IMR-90 (cell line): ENCODE measurements at places on chromosomes 1 and 21. TPM values are rescaled to one million over a fixed set of nuclear protein-coding genes. Genes with fewer than 3 reads are reported as not detected.

- H3K27ac ChIP-seq, result no peak overlapping the region
- peaks cover 3% of the 10 kb centered on the region; the same call in 1 of the 2 replicates for H3K4me1 ChIP-seq
- DNase-seq, result no peak
- no peak overlapping the region for H3K4me3 ChIP-seq
- no peaks in the 10 kb centered on the region for H3K36me3 ChIP-seq
These were observed 53.5 kb downstream of the ST3GAL3 start for GRCh38 chr1:43760745-43761317.

CYYR1 gene
- not detected in 2 replicates for total RNA-seq

DNA sequence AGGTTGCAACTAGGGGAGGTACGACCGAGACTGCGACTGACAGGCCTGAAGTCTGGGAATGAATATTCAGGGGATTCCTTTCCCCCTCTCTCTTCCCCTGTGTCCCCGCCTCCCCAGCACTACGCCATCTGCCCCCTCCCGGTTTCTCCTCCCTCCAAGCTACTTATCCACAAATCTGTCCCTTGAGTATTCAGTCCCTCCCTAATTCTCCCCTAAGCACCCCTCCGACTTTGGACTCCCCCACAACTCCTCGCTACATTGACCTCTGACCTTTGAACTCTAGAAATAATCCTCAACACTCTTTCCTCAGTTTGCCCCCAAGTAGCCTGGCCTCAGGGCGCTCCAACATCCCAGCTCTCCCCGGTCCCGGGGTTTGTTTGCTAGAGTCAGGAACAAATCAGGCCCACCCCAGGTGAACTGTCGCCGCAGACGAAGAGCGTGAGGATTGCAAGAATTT is 393 bp downstream of the LYSMD1 start:
- peak overlapping the region; percentile 65 for H3K4me3 ChIP-seq
- no peaks in the 10 kb centered on the region for H3K27me3 ChIP-seq
- peak overlapping the region; percentile 78 for H3K27ac ChIP-seq
- H3K36me3 ChIP-seq, result peaks cover 23% of the 10 kb centered on the region

DNA sequence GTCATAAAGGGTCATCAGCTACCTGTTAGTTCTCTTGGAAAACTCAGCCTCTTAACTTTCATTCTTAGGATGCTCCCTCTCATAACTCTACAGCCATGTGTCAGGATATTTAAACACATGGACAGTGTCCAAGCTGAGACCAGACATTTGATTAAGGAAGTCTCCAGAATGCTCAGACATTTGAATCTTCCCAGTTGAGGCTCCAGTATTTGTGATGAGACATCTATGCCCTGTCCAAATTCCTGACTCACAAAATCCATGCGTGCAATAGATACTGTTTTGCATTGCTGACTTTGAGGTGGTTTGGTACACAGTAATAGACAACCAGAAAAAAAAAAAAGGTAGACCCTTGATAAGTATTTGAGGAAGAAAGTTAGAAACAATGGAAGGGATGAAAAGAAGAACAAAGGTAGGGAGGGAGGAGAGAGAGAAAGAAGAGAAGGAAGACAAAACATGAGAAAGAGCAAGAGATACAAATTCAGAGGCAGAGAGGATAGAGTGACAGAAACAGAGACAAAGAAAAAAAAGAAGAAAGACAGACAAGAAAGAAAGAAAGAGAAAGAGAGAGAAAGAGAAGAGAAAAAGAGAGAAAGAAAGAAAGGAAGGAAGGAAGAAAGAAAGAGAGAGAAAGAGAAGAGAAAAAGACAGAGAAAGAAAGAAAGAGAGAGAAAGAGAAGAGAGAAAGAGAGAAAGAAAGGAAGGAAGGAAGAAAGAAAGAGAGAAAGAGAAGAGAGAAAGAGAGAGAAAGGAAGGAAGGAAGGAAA is 275.5 kb upstream of the PRMT6 start:
- no peak overlapping the region for H3K27ac ChIP-seq
- no peak overlapping the region for H3K4me3 ChIP-seq
- no peaks in the 10 kb centered on the region for H3K27me3 ChIP-seq
- no peaks in the 10 kb centered on the region for H3K36me3 ChIP-seq

DNA sequence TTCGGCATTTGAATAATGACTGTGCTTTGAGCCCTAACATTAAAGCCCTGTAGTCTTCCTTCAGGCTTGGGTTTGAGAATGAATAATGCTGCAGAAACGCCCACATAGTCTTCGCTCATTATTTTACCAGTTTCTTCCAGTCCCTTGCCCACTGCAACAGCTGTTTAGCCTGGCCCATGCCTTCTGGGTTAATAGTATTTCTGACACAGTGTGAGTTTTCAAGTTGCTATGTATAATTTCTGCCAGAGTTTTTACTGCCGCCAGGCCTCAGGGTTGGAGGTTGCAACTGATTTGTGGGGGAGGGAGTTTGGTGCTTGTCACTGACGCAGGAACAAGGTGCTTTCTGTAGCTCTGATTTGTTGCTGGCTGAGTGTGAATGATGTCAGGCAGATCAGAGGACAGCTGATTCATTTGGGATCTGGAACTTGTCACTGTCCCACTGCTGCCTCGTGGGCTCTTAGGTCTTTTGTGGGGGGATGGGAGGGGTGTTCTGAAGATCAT is 109.8 kb downstream of the MAST2 start:
- no peak overlapping the region for H3K4me3 ChIP-seq
- H3K4me1 ChIP-seq, result peaks cover 10% of the 10 kb centered on the region
- H3K36me3 ChIP-seq, result no peaks in the 10 kb centered on the region
- peak; percentile 96 for DNase-seq

DNA sequence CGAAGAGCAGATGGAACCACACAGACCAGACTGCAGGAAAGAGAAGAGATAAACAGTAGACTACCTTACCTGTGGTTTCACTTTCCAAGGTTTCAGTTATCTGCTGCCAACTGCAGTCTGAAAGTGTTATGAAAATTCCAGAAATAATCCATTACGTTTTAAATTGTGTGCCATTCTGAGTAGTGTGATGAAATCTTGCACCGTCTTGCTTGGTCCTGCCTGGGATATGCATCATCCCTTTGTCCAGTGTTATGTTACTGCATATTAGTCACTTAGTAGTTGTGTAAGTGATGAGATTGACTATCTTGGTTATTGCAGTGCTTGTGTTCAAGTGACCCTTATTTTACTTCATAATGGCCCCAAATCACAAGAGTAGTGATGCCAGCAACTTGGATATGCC is 33.9 kb downstream of the DNAJC6 start:
- no peaks in the 10 kb centered on the region for H3K27me3 ChIP-seq
- no peak overlapping the region for H3K27ac ChIP-seq

PALMD gene
- 0.72 and 1.1 TPM in 2 replicates for total RNA-seq

GRCh38 chr21:45805321-45805720 is 161.8 kb downstream of the PCBP3 start:
- no peaks in the 10 kb centered on the region for H3K36me3 ChIP-seq
- no peak for DNase-seq
- H3K4me3 ChIP-seq, result no peak overlapping the region
- peaks cover 5% of the 10 kb centered on the region; the same call in 1 of the 2 replicates for H3K27me3 ChIP-seq
- H3K27ac ChIP-seq, result no peak overlapping the region

DNA sequence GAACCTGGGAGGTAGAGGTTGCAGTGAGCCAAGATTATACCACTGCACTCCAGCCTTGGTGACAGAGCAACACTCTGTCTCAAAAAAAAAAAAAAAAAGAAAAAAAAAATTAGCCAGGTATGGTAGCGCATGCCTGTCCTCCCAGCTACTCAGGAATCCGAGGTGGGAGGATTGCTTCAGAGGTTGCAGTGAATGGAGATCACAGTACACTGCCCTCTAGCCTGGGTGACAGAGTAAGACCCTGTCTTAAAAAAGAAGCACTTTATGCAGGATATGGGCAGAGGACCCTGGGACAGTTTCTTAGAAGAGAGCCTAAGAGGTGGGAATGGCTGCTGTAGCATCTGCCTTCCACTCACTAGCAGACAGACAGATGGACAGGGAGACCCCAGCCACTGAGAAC is 23.0 kb downstream of the IQGAP3 start:
- no peaks in the 10 kb centered on the region for H3K27me3 ChIP-seq
- peaks cover 14% of the 10 kb centered on the region for H3K36me3 ChIP-seq
- H3K4me1 ChIP-seq, result no peaks in the 10 kb centered on the region
- H3K27ac ChIP-seq, result no peak overlapping the region
- DNase-seq, result no peak

GRCh38 chr1:12654657-12655056 is 10.8 kb downstream of the AADACL4 start:
- peaks cover 3% of the 10 kb centered on the region for H3K4me1 ChIP-seq
- no peak overlapping the region for H3K27ac ChIP-seq
- no peaks in the 10 kb centered on the region for H3K36me3 ChIP-seq
- H3K27me3 ChIP-seq, result peaks cover 31% of the 10 kb centered on the region

DNA sequence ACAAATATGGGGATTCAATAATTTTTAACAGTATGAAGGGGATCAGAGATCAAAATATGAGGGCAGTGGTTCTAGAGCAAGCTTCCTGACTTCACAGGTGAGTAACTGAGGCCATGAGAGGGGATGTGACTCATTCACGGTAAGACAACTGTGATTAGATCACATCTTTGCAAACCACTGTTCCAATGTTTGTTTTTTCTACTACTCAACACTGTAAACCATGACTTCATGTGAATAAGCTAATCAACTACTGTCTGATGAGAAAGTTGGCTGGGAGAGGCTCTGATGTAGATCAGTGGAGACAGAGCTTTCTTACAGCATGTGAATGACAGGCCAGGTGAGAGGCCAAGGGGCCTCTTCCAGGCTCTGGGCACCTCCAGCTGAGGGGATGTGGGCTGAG is 84.7 kb downstream of the BRINP2 start:
- no peak overlapping the region for H3K27ac ChIP-seq
- DNase-seq, result peak; percentile 78
- no peak overlapping the region for H3K4me3 ChIP-seq
- no peaks in the 10 kb centered on the region; the same call in 1 of the 2 replicates for H3K27me3 ChIP-seq

PIGR gene
- not detected in 2 replicates for total RNA-seq

DNA sequence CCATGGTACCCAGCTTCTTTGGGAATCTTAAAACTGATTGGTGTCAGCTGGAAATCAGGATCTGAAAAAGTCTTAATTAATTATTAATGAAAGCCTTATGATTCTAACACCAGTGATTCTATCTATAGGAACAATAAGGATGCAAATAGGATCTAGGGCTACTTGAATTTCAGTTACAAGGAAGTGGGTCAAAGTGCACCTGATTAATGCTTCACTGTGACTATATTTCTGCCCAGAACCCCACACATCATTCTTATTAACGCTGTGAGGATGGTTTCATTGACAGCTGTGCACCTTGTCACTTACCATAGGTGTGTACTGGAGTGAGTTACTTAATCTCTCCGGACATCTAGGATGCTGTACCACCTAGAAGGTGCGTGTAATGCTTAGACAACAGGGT is 99.8 kb upstream of the ETV3 start:
- H3K27me3 ChIP-seq, result no peaks in the 10 kb centered on the region; the same call in 1 of the 2 replicates
- H3K4me3 ChIP-seq, result no peak overlapping the region
- no peak overlapping the region for H3K27ac ChIP-seq
- H3K4me1 ChIP-seq, result no peaks in the 10 kb centered on the region

DNA sequence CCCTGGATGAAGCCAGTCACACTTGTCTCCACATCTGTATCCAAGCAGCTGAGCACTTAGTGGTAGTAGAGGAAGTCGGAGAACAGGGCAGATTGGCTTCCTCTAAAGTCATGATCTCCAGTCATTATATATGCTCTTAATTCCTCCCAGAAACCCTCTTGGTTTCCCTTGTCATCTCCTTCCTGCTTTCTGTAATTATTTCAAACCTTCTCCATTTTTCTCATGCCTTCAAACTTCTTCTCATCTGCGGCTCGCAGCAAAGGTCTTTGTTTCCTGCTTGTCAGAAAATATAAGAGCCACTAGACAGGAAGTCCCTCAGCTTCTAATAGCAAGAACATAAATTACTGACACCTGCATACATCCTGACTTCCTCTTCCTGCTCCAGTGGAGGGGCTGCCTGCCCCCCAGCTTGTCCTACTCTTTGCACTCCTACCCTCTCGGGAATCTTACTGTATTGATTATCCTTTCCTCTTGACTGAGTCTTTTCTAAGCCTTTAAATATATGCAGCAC is 124.6 kb upstream of the NGF start:
- DNase-seq, result no peak
- H3K4me3 ChIP-seq, result no peak overlapping the region
- H3K27me3 ChIP-seq, result no peaks in the 10 kb centered on the region
- H3K4me1 ChIP-seq, result no peaks in the 10 kb centered on the region

DNA sequence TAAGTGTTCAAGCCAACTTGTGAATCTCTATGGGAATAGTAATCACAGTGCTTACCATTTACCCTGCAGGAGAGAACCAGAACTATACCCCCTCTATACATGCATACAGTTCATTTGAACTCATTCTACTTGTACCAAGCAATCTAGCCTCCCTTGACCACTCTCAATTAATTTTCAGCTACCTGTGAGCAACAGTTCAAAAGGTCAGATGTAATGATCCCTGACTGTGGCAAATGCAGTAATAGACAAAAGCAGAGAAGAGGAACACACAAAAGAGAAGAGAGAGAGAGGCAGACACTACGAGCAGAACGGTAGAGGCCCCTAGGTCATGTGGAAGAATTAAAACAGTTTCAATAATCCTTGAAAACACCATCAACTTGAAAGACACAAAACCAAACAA is 52.8 kb downstream of the FMO4 start:
- no peak for DNase-seq
- H3K27me3 ChIP-seq, result no peaks in the 10 kb centered on the region
- H3K27ac ChIP-seq, result no peak overlapping the region
- no peaks in the 10 kb centered on the region for H3K4me1 ChIP-seq
- no peak overlapping the region for H3K4me3 ChIP-seq

DNA sequence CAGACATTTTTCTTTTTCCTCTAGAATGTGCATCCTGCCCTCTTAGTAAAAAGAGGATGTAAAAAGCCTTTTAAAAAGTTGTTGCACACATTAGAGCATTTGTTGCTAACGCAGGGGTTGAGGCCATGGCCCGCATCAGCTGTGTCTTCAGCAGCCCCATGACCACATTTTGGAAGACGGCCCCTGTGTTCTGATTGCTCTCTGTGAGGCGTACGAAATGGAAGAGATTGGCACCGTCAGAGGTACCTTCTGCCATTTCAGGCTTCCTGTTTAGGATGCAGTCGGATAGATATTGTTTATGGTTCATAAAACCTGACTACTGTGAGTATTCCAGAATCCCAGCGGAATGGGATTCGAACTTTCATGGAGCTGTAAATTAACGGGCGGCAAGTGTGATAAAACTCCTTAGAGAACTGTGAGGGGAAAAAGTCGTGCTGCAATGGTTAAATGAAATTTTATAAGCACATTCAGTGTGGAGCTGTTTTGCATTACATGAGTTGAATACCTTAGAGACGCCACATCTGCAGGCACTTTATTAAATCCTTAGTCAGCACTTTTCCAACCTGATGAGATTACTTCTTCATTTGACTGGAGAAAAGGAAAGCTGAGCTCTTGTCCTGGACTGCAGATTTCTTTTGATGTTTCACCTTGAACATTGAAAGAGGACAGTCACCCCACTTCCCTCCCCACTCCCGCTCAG is 273.9 kb downstream of the TM2D1 start:
- H3K4me1 ChIP-seq, result peaks cover 2% of the 10 kb centered on the region; the same call in 1 of the 2 replicates
- H3K36me3 ChIP-seq, result no peaks in the 10 kb centered on the region
- no peak overlapping the region for H3K4me3 ChIP-seq
